ENCODE measurements at places on chromosomes 1 and 21.

DNA sequence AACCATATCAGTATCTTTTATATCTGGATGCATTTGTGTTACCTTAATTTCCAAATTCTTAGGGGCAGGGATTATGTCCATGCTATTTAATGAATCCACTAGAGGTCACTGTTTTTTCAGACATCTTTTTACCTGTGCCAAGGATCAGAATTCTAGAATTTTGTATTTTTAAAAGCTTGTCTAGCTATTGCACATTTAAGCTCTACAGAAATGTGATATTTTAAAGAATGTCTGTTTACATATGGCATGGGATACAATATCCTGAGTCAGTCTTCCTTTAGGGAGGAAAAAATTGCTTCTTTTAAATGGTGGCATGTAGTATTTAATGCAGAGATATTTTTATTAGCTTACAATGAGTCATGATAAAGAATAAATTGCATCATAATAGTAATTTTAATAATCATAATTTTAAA is 11.3 kb downstream of the RPAP2 start:
- no peak for DNase-seq

GRCh38 chr1:59278780-59279354 is 18.0 kb upstream of the FGGY start:
- DNase-seq: no peak

GRCh38 chr1:235073331-235073967 is 55.2 kb downstream of the TOMM20 start:
- peak; percentile 78 for DNase-seq

- no peak for DNase-seq
Measured at GRCh38 chr1:175178056-175178455, 14.5 kb downstream of the KIAA0040 start.

DNA sequence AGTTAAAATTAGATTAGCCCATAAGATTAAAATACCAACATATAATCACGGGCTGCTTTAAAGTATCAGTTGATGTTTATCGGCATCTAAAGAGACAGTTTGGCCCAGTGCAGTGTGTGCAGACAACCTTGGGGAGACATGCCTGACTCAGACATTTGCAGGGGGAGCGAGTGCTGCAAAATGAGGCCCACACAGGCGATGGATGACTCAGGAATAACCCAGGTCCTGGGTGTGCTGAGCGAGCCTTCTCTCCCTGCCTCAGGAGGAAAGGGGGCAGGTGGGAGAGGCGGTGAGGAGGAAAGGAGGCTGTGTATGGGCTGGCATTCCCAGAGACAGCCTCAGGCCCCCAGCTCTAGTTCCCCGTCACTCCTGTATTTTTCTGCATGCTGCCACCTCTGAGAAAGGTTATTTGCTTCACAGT is 9.0 kb downstream of the SLC9A1 start:
- no peak for DNase-seq
